NCI-H2081 treated with DMSO at 0.1 percent for 48 hours (cell line): ENCODE measurements at places on chromosomes 6 and 20.

GRCh38 chr6:44733126-44733525 is 345.6 kb downstream of the CDC5L start:
- no peak for DNase-seq

GRCh38 chr6:57302477-57302876 is 15.0 kb upstream of the PRIM2 start:
- no peak for DNase-seq

DNA sequence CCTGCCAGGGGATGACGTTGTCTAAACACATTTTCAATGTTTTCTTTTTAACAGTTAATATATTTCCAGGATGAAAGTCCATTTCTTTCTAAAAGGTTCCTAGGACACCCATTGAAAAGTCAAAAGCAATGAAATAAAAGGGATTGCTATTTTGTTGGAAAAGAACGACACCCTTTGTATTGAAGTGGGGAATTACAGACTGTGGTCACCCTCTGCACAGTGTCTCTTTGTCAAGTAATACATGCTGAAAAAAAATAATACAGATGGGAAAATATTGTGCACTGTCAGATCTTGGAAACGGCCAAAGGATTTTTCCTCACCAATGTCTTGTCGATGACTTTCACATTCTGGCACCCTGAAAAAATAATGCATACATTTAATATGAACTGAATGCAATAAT is 56.9 kb downstream of the HAO1 start:
- no peak for DNase-seq

DNA sequence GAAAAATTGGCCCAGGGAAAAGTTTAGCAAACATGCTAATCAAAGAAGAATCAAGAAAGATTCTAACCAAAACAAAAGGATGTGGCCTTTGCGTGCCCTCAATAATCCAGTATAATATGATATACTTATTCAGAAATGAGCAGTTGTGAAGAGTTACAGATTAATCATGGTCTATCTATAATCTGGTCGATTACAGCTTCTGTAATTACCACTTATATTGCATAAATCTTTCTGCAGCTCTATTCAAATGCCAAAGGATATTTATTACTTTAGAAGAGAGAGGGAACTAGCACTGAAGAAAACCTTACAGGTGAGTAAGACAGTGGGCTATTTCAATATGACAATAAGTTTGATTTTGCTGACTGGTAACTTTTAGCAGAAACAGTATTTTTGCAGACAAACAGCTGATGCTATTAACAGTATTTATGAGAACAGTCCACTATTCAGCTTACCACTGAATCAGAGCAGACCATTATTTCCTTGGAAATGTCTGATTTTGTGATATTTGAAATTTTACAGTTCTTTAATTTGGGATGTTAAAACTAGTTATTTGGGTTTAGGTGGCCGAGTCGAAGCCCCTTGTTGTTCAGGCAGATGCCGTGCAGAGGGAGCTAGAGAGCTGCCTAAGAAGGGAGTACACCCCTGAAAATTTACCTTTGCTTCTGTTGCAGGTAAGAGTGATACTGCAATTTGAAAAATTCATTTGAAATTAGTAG is 92.2 kb downstream of the CEP57L1 start:
- DNase-seq = no peak

- no peak for DNase-seq
Measured at GRCh38 chr6:145008715-145009114, 723.6 kb downstream of the UTRN start.

DNA sequence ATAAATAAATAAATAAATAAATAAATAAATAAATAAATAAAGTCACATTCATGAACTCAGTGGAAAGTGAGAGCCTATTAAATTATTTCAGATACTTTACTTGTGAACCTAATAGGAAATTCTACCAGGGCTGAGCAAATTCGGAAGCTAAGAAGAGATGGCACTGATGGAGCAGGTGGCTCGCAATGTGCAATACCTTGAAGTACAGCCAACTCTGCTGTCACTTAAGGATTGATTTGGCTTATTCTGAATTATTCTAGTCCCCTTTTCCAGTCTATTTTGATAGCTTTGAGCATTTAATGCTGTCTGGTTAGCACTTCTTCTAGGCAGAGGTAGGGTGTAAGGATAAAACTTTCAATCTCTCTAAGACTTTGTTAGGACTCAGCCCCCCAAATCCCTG is 395.8 kb upstream of the PLCB4 start:
- DNase-seq = no peak

- no peak for DNase-seq
Measured at GRCh38 chr6:151205721-151206600, 33.8 kb upstream of the AKAP12 start.

GRCh38 chr6:170210651-170211403 is 80.1 kb downstream of the DLL1 start:
- DNase-seq = no peak

- peak; percentile 78 for DNase-seq
Measured at GRCh38 chr6:33950472-33950881, 146.7 kb upstream of the MLN start.

DNA sequence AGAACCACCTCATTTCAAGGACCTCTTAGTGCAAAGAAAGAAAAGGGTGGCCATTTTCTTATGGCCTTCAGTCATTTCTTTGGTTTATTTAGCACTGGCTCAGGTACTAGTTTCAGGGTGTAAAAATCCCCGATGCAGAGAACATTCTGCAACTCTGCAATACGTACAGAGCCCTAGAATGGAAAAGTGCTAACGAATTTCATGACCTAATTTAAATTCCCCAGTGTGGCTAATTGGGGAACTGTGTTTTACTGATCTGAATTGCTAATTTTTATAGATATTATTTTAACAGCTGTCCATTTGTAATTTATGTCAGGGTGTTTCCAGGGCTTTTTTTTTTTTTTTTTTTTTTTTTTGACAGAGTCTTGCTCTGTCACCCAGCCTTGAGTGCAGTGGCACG is 160.7 kb downstream of the UST start:
- no peak for DNase-seq

DNA sequence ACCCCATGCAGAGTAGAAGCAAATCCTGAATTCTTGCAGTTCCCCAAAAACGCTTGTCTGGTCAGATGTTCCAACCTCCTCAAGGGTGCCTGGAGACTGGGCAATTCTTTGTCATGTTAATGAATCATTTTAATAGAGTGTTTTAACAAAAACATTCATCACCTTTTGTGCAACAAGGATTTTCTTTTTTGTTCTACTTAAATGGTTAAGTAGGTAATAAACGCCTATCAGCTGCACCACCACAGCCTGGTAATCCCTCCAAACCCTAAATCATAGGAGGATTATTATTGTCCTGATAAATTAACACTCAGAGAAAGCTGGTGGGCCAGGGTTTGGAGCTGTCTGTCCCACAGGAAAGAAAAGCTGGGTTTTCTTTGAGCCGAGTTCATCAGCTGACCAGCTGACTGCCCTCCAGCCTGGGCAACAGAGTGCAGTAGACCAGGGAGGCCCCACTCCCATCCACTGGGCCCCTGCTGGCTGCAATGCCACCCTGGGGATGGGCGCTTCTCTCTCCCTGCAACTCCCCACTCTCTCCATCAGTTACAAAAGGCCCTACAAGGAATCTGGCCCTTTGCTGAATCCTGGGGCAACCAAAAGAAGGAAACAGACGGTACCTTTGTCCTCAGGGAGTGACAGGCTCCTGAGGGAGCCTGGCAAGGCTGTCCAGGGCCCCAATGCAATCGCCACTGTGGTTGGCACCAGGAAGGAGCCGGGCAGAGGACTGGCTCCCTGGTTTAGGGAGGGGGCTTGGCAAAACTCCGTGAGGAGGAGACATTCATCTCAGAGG is 23.1 kb upstream of the BMP7 start:
- no peak for DNase-seq

- DNase-seq = no peak
Measured at GRCh38 chr6:101747716-101748115, 354.2 kb downstream of the GRIK2 start.

GRCh38 chr6:45789238-45789637 is 226.4 kb downstream of the CLIC5 start:
- DNase-seq = no peak

DNA sequence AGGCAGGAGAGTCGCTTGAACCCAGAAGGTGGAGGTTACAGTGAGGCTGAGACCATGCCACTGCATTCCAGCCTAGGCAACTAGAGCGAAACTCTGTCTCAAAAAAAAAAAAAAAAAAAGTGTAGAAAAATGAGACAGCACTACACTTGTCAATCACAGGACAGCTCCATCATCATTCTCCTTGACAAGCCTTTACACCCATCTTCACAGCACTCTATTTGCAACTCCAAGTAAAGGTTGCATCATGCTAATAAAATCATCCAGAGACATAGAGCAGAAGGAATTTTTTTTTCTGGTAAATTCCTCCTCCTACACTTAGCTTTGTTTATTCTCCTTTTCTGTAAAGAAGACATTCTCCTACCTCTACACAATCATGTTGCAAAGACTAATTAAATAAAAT is 791.0 kb upstream of the HS3ST5 start:
- no peak for DNase-seq

- DNase-seq = no peak
Measured at GRCh38 chr6:133817460-133818047, 71.4 kb upstream of the TCF21 start.

- DNase-seq = no peak
Measured at GRCh38 chr6:33057222-33058150, 16.0 kb downstream of the HLA-DPA1 start.

- DNase-seq = peak; percentile 37
Measured at GRCh38 chr6:1761477-1761877, 151.8 kb downstream of the FOXC1 start.

DNA sequence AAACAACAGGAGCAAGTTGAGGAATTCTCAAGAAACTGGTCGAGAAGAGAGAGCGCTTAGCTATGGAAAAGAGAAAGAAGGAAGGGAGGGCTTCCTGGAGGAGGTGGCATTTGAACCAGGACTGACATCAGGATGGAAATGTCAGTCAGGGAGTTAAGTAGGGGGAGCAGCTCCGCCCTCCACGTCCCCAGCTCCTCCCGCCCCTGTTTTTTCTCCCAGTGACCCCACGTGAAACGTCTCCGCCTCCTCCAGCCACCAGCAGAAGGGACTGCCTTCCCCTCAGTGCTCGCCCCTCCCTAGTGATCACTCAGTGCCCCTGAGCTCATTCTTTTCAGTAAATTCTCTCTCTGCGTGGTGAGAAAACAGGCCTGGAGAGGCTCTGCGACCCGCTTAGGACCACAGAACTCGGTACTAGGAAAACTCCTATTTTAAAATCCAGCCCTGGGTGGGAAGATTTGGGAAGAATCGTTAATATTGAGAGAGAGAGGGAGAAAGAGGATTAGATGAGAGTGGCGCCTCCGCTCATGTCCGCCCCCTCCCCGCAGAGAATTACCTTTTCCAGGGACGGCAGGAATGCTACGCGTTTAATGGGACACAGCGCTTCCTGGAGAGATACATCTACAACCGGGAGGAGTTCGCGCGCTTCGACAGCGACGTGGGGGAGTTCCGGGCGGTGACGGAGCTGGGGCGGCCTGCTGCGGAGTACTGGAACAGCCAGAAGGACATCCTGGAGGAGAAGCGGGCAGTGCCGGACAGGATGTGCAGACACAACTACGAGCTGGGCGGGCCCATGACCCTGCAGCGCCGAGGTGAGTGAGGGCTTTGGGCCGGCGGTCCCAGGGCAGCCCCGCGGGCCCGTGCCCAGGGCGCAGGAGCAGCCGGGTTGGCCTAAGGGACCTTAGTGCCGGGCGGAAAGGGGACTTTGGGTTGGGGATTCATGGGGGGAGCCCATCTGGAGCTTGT is 4.6 kb downstream of the HLA-DPB1 start:
- no peak for DNase-seq

DNA sequence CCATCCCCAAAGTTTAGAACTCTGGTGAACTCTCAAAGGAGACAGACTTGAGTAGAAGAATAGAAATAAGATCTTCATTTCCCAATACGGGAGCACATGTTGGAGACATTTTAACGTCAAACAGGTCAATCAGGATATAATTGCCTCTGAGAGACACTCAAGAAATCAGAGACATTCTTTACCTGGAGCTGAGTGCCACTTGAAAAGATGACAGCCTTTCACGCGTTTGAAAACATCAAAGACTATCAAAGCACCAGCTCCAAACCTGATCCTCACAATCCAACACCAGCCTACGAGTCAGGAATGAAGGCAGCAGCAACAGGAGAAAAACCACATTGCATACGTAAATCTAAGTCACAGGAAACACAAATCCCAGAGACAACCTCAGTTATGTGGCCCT is 571.5 kb upstream of the CDH4 start:
- DNase-seq = no peak

GRCh38 chr6:137798846-137799245 is 68.2 kb upstream of the TNFAIP3 start:
- no peak for DNase-seq

- DNase-seq = no peak
Measured at GRCh38 chr20:32010101-32010500, at the start of gene CCM2L. TSS of gene CCM2L (plus strand) at chr20:32010438. CDS start at chr20:32010455, 17 bp downstream.

- no peak for DNase-seq
Measured at GRCh38 chr6:34518669-34519365, 37.3 kb downstream of the SPDEF start.

DNA sequence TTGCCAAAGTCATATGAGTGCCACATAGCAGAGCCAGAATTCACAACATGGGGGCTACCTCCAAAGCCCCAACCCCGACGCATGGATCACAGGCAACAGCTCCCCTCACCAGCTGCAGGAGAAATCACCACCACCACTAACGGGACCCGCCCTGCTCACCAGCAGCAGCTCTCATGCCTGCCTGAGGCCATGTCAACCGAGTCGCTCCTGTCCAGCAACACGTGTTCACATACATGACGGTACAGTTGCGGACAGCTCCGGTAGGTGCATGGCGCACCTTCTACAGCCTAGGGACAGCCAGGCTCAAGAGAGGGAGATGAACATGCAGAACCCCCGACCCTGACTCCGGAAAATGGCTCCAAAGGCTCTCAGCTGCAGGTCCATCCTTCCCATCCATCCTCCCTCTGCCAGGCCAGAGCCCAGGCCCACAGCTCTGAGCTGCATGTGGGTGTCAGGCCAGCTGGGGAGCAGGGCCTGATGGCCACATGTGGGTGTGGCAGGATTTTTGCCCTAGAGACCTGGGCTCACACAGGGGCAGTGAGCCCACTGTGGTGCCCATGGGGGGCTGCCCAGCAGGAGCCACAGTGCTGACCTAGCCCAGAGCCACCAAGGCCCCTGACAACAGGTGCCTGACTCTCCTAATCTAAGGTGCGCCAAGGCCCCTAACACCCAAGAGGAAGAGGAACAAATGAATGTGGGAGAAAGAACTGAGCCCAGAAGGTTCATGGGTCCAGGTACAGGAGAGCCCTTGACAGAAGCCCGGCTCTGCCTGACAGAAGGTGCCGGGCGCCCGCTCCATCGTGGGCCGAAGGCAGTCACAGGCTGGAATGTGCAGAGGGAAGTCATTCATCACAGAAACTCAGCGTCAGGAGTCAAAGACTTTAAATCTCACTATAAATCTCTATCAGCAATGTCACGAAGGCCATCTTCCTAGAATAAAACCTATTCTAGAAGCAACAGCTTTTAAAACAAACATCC is 10.5 kb downstream of the RPS6KA2 start:
- no peak for DNase-seq

- DNase-seq = no peak
Measured at GRCh38 chr6:23410439-23410838, 715.6 kb upstream of the NRSN1 start.

- no peak for DNase-seq
Measured at GRCh38 chr20:49397525-49397924, 84.9 kb downstream of the KCNB1 start.

GRCh38 chr6:149060300-149060984 is 257.1 kb upstream of the TAB2 start:
- DNase-seq = no peak
